8988T (cell line): ENCODE measurements at places on chromosomes 1 and 21.

- DNase-seq = no peak
Observed at GRCh38 chr1:221437171-221437570, 304.7 kb downstream of the DUSP10 start.

DNA sequence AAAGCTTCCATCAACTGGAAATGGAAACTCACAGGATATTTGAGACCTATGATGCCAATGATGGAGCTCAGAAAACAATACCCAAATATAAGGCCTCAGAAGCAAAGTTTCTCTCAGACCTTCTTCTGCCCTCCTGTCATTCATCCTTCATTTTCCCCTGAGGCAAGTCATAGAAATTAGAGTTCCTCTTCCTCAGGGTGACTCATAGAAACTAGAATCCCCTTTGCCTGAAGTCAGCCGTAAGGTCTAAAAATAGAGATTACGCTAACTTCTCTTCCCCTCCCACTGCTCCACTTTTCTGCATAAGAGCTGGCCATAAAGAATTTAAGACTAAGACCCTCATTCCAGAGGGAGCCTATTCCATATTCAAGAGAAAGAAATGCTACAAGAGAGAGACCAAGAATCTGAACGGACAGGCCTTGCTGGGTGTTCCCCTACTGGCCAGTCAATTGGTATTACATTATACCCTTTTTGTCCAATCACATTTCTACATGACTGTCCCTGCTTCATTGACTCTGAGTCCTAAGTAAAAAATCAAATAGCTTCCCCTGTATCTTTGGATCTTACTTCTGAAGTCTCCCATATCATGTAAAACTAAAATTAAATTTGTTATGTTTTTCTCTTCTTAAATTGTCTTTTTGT, 994.9 kb downstream of the ADGRL2 start:
- no peak for DNase-seq

DNA sequence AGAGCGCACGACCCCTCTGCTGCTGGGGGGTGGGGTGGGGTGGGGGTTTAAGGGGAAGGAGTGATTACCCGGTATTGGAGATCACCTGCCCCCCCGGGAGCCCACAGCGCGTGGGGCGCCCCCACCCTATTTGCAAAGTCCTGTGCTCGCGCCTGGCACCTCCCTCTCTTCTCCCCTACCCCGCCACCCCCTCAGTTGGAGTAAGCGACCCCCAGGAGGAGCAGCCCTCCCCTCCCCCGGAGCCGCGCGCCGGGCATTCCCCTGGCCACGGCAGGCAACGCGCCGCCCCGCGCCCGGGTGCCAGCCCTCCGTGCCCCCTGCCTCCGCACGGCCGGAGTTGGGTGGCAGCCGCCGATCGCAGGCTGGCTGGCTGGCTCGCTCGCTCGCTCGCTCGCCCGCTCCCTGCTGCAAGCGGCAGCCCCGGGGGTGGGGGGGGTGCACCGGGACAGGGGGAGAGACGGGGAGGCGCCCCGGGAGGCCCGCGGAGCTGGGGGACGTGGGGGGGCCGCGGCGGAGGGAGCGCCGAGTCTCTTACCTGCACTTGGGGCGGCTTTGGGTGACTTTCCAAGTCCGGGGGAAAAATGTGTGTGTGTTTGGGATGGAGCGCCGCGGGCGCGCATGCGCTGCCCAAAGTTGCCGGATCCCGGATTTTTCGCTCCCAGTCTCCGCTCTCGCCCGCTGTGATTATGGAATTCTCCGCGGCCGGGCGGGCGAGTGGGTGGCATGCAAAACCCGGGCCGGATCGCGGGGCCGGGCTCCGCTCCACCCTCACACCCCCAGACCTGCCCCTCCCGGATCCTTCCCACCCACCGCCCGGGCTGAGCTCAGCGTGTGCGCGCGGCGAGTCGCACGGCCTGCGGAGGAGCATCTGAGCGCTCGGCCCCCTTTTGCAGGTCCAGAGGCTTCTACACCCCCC, at the start of gene CASZ1:
Gene CASZ1 (minus strand): TSS at position 618 of the 916 bp plus-strand sequence. CDS start 102,757 bp downstream, outside the sequence.
- peak; percentile 96 for DNase-seq

GRCh38 chr1:224851210-224851847, 78.1 kb upstream of the DNAH14 start:
- peak; percentile 27 for DNase-seq

DNA sequence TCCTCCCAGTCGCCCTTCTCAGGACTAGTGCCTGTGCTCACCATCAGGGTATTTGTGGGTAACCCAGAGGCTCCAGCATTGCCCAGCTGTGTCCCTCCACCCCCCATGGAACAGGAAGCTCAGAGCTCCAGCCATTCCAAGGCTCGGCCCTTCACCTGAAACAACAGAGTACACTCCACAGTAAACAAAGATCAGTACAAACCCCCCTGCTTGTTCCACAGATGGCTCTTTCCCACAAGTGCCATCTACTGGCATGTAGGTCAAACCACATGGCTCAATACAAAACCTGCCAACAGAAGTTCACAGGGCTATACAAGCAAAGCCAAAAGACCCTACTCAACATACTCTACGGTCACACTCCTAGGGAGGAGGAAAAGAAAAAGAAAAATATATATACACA, 258.7 kb downstream of the AGBL4 start:
- DNase-seq = no peak

DNA sequence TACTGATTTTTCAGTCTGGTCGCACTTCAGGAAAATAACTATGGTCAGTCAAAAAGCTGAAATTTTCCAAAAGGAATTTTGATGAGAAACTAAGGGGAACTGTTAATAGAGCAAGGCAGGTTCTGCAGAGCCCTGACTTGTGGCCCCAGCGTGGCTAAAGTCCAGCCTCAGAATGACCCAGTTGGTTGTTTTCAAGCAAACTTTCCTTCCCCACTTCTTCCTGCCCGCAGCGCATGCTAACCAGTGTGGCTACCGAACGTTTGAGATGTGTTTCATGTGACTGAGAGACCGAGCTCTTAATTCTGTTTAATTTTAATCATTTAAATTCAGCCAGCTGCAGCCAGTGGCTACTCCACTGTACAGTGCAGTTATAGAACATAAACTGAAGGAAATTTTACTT, 6.2 kb upstream of the IL10RB start:
- no peak for DNase-seq

GRCh38 chr1:169648187-169648586, 18.3 kb upstream of the SELP start:
- no peak for DNase-seq

DNA sequence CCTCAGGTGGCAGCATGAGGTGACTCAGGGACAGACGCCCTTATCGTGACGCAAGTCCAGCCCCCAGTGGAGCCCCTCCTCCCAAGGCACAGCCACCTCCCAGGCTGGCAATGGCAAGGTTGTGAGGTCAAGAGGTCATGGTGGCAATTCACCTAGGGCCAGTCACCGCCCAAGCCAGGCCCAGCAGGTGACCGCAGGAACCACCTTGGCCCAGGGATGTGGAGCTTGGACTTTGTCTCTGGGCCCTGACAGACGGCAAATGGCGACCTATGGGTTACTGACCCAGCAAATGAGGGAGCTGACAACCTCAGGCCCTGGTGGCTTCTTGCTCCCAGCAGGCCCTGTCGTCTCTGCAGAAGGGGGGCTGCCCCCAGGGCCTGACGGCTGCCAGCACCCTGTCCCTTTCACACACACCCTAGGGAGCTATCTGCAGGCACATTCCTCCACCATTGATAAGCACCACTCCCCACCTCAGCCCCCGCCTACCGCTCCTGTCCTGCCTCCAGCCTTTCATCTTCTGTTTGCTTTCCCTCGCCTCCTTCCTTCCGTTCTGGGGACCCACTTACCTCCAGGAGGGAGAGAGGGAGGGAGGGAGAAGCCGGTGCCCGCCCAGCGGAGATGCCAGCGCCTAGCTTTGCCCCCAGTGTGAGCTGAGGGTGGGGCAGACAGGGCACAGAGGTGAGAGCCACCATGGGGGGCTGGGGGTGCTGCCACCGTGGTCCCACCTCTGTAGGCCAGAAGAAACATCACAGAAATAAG, 12.1 kb downstream of the EPHA2 start:
- no peak for DNase-seq

GRCh38 chr1:180793451-180793850, 119.2 kb upstream of the KIAA1614 start:
- no peak for DNase-seq

DNA sequence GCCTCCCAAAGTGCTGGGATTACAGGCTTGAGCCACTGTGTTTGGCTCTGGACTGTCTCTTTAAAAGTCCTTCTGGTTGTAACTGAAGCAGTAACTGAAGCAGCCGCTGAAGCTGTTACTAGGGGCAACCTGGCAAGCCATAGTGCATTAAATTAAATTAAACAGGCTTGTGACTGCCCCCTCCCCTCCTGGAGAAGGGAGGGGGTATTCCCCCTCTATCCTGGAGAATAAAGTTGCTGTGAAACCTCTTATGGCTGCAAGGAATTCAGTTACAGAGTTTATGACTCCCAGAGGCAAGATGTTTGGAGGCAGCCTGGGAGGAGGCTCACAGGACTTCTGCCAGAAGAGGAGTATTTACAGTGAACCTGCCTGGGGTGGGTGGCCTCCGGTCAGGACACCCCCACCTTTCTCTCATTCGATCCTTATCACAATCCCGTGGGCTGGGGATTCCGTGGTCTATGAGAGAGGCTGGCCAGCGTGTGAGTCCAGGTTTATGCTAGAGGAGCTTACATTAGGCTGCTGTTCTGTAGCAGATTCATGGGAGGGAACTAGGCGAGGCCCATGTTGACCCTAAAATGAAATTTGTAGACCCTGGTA, 8.3 kb downstream of the TTC22 start:
- no peak for DNase-seq

DNA sequence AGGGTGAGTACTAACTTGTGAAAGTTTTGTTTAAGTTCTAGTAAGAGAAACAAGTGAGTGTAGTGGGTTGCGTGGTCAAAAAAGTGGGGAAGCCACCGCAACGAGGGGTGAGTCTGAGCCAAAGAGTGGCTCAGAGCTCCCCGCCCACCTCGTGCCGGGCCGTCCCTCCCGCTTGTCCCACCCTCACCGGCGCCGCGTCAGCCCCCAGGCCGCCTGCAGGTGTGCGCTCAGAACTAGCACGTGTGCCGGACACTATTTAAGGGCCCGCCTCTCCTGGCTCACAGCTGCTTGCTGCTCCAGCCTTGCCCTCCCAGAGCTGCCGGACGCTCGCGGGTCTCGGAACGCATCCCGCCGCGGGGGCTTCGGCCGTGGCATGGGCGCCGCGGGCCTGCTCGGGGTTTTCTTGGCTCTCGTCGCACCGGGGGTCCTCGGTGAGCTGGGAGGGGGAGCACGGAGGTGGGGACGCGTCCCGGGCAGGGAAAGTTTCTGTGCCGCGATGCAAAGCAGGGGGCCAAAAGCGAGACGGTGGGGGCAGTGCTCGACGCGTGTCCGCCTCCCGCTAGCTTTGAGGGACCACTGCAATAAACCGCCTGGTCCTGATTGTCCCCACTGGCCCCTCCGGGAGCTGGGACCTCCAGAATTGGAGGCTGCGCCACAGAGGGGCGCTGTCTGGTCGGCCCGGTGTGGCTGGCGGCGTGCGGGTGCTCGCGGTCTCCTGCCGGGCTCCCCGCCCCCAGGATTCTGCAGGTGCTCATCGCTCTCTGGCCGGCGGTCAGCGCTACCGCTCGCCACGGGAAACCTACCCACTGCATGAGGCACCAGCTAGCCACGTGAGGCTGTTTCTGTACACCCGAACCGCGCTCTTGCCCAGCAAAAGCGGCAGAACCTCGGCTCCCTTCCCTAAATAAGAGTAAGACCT, at the start of gene CR2:
Gene CR2 (plus strand): TSS at position 283 of the 919 bp plus-strand sequence. CDS start 91 bp downstream, at position 374.
- no peak for DNase-seq
